Neuronal stem cell (in vitro differentiated cells): ENCODE measurements at places on chromosomes 3 and 15.

DNA sequence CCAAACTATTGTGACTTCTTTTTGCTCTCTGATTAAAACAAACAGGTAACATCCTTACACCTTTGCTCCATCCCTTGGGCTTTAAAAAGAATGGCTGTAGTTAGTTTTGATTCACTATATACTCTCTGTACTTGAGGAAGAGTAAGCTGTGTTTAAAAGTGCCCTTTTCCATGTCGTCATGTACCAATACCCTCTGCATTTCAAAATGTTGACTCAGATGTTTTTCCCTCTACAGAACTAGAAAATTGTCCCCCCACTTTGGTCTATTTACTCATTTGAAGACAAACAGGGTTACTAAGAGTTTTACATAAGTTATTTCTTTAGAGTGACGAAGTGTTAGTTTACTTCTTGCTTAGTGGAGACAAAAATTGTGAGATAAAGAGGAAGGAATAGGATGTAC is 62.7 kb downstream of the TASOR start:
- no peak for DNase-seq

DNA sequence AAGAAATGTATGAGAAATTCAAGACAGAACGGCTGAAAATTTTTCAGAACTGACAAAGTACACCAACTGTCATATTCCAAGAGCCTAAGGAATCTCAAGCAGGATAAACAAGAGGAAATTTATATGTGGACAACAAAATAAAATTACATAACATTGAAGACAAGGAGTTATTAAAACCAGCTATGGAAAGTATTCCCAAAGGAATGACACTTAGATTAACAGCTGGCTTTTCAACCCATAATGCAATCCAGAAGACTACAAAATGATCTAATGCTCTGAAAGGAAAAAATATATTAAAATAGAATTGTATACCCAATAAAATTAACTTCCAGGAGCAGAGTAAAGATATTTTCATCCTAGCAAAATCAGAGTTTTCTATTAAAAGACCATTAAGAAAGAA is 132.2 kb upstream of the BNIP2 start:
- no peak for DNase-seq

DNA sequence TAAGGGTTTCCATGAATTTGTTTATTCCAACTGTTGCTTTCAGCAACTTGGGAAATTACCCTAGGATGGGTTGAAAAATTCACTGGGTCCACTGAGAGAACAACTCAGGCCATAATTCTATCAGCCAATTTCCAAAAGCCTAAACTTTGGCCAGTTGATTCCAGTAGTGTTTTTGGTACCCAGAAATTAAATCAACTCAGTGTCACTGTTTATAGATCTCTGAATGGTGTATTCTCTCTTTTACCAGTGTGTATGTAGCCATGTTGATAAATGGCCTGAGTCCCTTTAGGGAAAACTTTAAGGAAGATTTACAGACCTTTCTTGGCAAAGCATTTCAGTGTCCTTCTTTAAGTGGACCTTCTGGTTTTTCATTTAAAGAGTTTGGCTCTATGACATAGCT is 636.4 kb downstream of the OTOL1 start:
- DNase-seq, result no peak

GRCh38 chr3:141093397-141093796 is 42.2 kb downstream of the SPSB4 start:
- DNase-seq, result no peak

GRCh38 chr3:16148783-16149182 is 25.7 kb upstream of the GALNT15 start:
- no peak for DNase-seq

DNA sequence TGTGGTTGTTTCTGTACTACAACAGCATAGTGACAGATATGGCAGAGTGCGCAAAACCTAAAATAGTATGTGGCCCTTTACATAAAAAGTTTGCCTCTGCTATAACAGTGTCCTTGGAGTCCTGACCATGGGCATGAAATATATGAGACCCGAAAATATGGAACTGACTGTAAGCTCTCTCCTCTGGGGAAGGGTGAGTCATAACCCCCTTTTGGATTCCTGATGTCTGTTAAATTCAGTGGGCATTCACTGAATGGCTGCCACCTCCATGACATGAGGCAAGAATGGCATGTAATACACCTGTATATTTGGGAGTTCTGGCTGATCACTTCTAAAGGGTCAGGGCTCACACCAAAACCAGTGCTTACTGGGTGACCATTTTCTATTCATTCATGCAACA is 6.1 kb downstream of the TBC1D2B start:
- no peak for DNase-seq

GRCh38 chr15:53808058-53808706 is 48.7 kb upstream of the WDR72 start:
- DNase-seq, result no peak

DNA sequence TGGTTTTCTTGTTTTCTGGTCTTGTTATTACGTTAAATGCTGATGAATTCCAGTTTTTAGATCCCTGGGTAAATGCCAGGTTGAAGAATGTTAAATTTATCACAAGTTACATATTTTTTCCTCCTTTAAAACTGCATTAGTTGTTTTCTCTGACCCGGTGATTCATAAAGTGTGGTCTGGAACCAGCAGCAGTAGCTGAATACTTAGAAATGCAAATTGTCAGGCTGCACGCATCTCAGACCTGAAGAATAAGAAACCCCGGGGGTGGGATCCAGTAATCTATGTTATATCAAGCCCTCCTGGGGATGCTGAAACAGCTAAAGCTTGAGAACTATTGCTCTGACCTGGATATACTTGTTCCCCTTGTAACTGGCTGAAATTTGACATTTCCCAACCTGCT is 69.1 kb downstream of the PEX5L start:
- DNase-seq, result no peak

DNA sequence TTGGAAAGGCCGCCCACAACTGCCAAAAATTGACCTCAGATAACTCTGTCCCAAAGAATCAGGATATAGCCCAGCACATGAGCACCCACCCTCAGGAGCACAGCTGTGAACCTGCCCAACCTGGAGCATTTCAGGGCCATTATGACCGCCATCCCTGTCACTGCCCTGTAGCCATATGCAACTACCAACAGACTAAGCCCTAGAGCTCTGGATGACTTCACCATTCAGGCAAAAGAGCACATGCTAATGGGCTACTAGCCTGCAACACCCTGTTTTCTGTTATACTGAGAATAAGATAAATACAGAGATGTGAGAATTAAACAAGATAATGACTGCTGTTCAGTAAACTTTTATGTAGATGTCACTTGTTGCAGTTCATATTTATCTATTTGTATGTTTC is 45.0 kb downstream of the TXNRD3 start:
- DNase-seq, result no peak

DNA sequence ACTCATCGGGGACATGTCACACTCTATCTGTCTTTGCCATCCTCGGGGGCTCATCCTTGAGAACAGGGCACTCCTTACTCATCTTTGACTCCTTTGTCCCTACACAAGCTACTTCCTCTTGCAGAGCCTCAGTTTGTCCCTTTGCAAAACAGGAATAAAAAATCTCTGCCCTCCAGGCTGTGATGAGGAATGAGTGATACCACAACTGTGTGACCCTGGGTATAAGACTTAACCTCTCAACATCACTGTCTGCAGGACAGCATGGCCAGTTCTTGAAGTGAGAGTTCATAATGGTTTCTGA is 48.5 kb downstream of the IQSEC1 start:
- DNase-seq, result no peak

DNA sequence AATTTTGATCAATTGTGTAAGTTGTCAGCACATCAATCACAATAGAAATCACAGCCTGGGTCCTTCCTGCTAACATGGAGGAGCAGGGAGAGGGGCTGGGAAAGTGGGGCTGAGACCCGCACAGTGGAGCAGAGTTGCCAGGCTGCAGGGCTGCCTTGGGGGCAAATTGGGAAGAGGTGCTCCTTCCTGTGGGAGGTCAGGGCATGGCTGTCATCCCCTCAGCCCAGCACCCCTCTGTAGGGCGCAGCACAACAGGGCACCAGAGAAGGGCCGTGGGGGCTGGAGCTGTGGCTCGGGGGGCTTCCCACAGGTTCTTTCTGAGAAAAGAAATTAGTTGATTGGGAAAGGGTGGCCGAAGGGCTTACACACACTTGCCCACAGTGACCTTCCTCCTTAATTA is 126.3 kb downstream of the NSMCE3 start:
- no peak for DNase-seq

DNA sequence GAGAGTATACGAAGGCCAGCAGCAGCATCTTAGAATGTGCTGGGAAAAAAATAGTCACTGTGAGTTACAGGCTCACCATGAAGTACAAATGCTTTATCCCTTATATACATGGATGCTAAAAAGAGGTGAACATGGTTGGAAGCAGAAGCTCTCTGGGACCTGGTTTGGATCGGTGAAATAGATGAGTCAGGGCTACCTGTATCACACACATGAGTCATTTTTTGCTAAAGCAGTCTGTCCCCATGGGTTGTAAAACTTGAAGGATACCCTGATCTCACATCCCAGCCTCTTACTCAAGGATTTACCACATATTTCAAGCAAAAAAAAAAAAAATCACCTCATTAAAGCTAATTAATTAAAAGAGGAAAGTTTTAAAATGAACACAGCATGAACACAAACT is 6.9 kb upstream of the SERPINI2 start:
- DNase-seq, result no peak

DNA sequence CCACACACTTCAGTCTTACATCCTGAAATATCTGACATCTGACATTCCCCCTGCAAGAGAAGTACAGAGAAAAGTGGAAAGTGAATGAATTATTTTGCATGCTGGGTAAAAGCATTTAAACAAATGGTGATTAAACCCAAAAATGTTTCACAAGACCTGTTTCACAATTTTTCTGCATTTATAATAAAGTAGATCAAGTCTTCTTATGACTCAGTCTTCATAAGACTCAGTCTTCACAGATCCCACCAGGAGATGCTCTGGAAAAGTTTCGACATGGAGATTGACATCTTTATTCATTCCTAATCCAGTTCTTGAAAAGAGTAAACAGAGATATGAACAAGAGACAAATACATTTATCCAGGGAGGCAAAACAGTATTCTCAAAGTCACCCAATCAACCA is 13.2 kb upstream of the EDC3 start:
- no peak for DNase-seq

DNA sequence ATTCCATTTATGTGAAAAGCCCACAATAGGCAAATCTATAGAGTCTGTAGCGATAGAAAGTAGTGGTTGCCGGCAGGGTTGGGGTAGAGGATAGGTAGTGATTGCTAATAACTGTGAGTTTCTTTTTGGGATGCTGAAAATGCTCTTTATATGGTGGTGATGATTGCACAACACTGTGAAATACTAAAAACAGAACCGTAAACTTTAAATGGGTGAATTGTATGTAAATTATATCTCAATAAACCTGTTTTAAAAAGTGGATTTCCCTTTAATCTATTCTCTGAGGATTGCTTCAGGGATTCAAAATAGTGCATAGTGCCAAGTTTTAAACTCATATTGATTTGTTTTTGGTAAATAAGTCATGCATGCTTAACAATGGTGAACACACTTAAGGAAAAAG is 140.2 kb downstream of the LPP start:
- DNase-seq, result no peak

- DNase-seq, result no peak
Observed at GRCh38 chr3:11548721-11549131, 95.0 kb downstream of the VGLL4 start.

DNA sequence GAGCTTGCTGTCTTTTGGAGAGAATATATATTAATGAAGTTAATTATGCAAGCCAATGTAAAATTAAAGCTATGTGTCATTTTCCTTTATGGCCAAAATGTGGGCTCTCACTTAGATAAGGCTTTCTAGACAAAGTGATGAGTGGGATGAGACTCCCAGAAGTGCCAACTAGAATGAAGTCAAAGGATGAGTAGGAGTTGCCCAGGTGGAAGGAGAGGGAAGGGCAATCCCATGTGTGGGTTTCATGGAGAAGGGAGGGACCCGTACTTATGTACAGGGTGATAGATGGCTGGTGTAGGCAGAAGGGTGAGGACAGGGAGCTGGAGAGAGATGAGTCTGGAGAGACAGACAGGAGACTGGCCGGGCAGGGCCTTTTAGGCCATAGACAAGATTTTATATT is 239.2 kb downstream of the THRB start:
- no peak for DNase-seq
